ENCODE measurements at places on chromosomes 4 and X.

GRCh38 chr4:17865866-17866363, 55.1 kb downstream of the NCAPG start:
- H3K4me1 ChIP-seq, result no peaks in the 10 kb centered on the region
- H3K27ac ChIP-seq, result no peak overlapping the region
- no peaks in the 10 kb centered on the region for H3K36me3 ChIP-seq
- H3K4me3 ChIP-seq, result no peak overlapping the region
- no peak for DNase-seq

GRCh38 chr4:7328913-7329638, 105.7 kb downstream of the PSAPL1 start:
- peaks cover 24% of the 10 kb centered on the region for H3K4me1 ChIP-seq
- no peak for DNase-seq
- H3K27ac ChIP-seq, result no peak overlapping the region
- no peak overlapping the region for H3K4me3 ChIP-seq

DNA sequence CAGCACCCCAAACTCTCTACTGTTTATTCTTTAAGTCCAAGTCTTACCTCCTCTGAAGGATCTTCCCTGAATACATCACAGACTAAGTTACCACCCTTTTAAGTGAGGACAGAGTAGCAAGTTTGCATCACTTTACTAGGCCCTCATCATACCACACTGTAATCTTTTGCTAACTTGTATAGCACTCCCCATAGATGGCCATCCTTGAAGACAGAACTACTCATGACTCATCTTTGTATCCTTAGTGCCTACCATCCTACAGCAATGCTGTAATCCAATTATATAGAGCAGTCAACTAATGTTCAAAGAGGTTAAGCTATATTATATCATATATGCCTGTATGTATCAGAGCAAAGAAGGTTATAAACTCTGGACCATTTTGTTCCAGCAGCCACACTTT, 101.4 kb downstream of the ADAMTS3 start:
- no peaks in the 10 kb centered on the region for H3K36me3 ChIP-seq
- no peak overlapping the region for H3K4me3 ChIP-seq
- no peaks in the 10 kb centered on the region for H3K27me3 ChIP-seq
- H3K27ac ChIP-seq, result no peak overlapping the region
- no peaks in the 10 kb centered on the region for H3K4me1 ChIP-seq
- no peak for DNase-seq

GRCh38 chrX:70013466-70014381, 36.0 kb downstream of the AWAT2 start:
- H3K4me3 ChIP-seq, result no peak overlapping the region
- H3K27me3 ChIP-seq, result no peaks in the 10 kb centered on the region
- H3K36me3 ChIP-seq, result no peaks in the 10 kb centered on the region

GRCh38 chr4:8227771-8228318, 28.8 kb downstream of the SH3TC1 start:
- H3K36me3 ChIP-seq, result peaks cover 17% of the 10 kb centered on the region
- H3K27me3 ChIP-seq, result no peaks in the 10 kb centered on the region
- H3K4me3 ChIP-seq, result no peak overlapping the region
- H3K27ac ChIP-seq, result no peak overlapping the region
- no peak for DNase-seq

DNA sequence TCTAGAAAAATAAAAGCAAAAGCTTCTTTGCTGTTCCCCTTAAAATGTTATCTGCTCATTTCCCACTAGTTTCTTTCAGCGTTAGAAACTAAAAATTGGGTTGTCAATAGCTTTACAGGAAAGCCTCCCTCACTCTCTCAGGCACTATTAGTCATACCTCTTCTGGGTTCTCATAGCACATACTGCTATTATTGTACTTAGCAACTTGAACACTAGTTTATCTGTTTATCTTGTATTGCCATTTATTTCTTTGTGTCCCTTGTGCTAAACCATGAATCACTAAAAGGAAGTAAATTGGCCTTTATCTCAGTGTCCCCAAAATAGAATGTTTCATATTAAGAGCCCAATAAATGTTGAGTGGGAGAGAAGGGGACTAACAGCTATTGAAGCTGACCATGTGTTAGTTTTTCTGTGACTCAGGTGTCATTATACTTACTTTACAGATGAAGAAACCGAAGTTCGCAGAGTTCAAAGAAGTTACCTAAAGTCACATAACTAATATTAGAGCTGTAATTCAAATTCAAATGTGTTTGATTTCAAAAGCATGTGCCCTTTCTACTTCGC, 124.8 kb upstream of the CITED1 start:
- no peaks in the 10 kb centered on the region for H3K27me3 ChIP-seq
- H3K27ac ChIP-seq, result no peak overlapping the region
- H3K4me3 ChIP-seq, result no peak overlapping the region
- no peak for DNase-seq
- peaks cover 3% of the 10 kb centered on the region for H3K36me3 ChIP-seq

GRCh38 chr4:150495550-150495949, 86.4 kb upstream of the MAB21L2 start:
- no peak for DNase-seq
- no peaks in the 10 kb centered on the region for H3K27me3 ChIP-seq
- peaks cover 10% of the 10 kb centered on the region for H3K4me1 ChIP-seq

DNA sequence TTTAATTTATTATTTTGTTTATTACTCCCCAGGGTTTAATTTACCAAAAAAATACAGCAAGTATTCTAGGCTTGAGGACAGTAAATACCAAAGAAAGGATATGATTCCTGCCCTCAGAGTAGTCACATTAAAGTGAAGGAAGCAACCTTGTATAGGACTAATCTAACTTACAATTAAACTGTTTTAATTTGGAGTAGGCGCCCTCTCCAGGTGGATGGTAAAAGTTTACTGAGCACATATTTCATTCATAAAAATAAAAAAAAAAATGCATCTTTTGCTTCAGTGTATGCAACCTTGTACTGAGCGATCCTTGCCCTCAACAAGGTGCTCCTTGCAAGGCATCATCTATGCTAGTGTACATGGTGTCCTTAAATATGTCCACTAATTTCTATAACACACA, 72.0 kb upstream of the MAGEB16 start:
- no peaks in the 10 kb centered on the region for H3K27me3 ChIP-seq
- no peak overlapping the region for H3K27ac ChIP-seq
- DNase-seq, result no peak

GRCh38 chrX:118115953-118116712, 477 bp downstream of the KLHL13 start:
- peaks cover 32% of the 10 kb centered on the region for H3K27me3 ChIP-seq
- no peaks in the 10 kb centered on the region for H3K36me3 ChIP-seq
- H3K27ac ChIP-seq, result no peak overlapping the region
- peak overlapping the region; percentile 57 for H3K4me3 ChIP-seq

DNA sequence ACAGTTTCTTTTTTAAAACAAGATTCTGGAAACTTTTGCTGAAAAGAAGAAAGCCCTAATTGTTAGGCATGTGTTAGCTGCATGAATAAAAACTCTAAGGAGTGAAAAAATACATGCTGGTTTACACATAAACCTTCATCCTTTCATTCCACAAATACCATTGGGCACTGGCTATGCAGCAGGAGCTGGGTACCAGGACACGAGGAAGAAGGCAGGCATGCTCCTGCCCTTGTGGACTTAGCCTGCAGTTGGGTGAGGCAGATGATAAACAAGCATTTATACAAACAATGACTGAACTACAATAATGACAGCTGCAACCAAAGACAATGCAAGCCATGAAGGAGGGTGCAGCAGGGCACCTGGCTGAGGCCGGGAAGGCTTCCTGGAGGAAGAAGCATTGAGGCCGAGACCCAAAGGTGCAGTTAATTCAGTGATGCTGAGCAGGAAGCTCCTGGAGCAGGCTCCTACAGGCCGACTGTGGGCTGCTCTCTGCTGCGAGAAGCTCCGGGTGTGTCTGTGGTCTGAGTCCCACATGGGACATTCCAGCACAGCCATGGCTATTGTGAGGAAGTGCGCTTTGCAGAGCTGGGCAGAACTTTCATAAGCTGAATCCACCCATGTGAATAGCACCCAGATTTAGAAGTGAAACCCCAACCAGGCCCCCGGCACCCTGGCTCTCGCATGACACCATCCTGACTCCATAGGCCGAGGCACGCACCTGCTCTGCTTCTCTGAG, 44.0 kb upstream of the MXD4 start:
- H3K4me3 ChIP-seq, result no peak overlapping the region
- no peaks in the 10 kb centered on the region for H3K27me3 ChIP-seq
- no peak for DNase-seq
- H3K4me1 ChIP-seq, result peaks cover 1% of the 10 kb centered on the region
- H3K27ac ChIP-seq, result no peak overlapping the region
- peaks cover 6% of the 10 kb centered on the region for H3K36me3 ChIP-seq

DNA sequence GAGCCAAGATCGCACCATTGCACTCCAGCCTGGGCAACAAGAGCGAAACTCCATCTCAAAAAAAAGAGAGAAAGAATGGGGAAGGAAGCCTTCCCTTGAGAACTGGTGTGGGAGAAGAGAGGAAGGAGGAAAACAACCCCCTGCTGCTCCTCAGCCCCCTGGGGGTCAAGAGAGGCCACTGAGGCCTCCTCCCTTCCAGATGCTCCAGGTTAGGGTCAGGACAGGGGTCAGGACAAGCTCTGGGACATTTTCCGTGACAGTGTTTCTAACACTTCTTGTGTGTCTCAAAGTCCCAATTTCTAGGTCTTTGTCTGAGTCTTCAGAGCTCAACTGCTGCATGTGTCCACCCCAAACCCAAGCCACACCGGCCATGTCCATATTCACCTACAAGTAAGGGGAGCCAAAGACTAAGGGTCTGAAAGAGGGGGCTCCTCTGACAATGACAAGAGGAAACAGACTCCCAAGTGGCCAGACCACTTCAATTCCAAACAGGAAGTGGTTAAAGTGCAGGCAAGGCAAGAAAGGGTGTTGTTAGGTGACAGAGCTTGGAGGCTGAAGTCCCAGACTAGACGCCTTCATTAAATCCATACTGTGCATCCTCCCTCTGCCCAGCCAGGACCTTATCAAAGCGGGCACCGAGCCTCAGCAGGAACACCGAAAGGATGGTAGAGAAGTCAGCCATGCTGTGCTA, 8.3 kb downstream of the L1CAM start:
- H3K36me3 ChIP-seq, result peaks cover 18% of the 10 kb centered on the region
- DNase-seq, result no peak
- peaks cover 5% of the 10 kb centered on the region for H3K4me1 ChIP-seq
- no peak overlapping the region for H3K27ac ChIP-seq

DNA sequence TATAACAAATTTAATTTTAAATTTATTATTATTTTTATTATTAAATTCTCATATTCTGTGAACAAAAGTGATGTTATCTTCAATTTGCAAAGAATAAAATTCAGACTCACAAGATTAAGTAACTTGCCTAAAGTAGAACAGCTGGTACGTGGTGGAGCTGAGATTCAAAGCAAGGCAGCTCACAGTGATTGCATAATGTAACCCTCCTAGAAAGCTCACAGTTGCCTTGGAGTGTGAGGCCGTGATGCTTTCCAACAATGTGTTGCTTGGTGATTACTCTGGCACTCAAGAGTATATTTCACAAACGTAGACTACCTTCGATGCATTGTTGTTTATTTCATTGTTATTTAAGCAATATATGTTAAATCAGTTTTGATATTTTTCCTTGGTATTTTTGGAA, 1039.2 kb upstream of the PABPC4L start:
- H3K27me3 ChIP-seq, result no peaks in the 10 kb centered on the region
- no peak for DNase-seq
- H3K36me3 ChIP-seq, result no peaks in the 10 kb centered on the region
- no peak overlapping the region for H3K27ac ChIP-seq
- H3K4me3 ChIP-seq, result no peak overlapping the region
- H3K4me1 ChIP-seq, result no peaks in the 10 kb centered on the region

GRCh38 chr4:4443821-4444220, 56.9 kb downstream of the NSG1 start:
- no peak overlapping the region for H3K27ac ChIP-seq
- H3K36me3 ChIP-seq, result peaks cover 9% of the 10 kb centered on the region
- H3K4me1 ChIP-seq, result no peaks in the 10 kb centered on the region
- no peak for DNase-seq
- no peak overlapping the region for H3K4me3 ChIP-seq

Measured in effector memory CD8-positive, alpha-beta T cell (primary cell).